ENCODE measurements at places on chromosomes 2 and 18.

- no peak for DNase-seq
These were observed 138.9 kb downstream of the HDAC4 start for GRCh38 chr2:239261796-239262483.

GRCh38 chr2:162252153-162252552, 8.9 kb upstream of the FAP start:
- DNase-seq, result no peak

DNA sequence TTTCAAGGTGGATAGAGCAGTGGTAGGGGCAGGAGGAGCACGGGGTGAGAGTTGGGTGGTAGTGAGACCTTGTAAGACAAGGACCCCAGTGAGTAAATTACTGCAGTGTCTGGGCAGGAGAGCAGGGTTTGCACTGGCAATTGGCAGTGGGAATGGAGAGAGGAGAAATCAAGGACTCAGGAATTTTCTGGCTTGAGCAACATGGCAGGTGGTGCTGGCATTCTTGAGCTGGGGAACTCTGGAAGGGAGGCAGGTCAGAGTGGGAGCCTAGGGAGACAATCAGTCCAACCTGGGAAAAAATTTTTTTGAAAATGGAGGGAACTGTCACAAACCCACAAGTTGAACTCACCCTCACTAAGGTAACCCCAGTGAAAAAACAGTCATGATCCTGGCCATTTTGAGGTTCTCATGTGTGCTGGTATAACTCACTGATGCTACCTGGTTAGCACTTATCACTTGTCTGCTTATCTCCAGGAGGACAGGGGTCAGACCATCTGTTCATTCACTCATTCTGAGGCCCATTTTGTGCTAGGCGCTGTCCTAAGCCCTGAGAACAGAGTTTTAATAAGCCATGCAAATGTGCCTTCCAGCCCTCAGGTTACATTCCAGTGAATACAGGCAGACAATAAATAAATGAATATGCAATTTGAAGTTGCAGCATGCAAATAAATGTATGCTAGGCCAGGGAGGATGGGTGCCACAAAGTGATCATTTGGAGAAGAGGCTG, 92.2 kb upstream of the SEC11C start:
- no peak for DNase-seq

- DNase-seq, result no peak
These were observed 324.7 kb upstream of the PIK3C3 start for GRCh38 chr18:41630232-41630886.

DNA sequence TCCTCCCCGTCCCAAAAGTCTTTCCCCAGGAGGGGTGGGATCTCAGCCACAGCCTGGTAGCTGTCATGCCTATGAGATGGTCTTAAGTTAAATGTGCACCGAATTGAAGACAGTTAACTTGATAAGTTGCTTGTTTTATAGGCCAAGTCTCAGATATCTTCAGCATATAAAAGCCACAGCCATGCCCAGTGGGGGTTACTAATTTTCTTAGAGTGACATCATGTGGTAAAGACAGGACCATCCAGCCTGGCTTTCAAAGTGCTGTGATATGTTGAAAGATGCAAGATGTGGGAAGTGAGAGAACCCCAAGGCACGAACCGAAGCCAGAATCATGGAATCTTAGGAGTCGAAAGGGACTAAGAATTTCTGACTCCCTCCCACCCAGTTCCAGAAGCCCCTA, 42.1 kb upstream of the FAM124B start:
- DNase-seq, result no peak

DNA sequence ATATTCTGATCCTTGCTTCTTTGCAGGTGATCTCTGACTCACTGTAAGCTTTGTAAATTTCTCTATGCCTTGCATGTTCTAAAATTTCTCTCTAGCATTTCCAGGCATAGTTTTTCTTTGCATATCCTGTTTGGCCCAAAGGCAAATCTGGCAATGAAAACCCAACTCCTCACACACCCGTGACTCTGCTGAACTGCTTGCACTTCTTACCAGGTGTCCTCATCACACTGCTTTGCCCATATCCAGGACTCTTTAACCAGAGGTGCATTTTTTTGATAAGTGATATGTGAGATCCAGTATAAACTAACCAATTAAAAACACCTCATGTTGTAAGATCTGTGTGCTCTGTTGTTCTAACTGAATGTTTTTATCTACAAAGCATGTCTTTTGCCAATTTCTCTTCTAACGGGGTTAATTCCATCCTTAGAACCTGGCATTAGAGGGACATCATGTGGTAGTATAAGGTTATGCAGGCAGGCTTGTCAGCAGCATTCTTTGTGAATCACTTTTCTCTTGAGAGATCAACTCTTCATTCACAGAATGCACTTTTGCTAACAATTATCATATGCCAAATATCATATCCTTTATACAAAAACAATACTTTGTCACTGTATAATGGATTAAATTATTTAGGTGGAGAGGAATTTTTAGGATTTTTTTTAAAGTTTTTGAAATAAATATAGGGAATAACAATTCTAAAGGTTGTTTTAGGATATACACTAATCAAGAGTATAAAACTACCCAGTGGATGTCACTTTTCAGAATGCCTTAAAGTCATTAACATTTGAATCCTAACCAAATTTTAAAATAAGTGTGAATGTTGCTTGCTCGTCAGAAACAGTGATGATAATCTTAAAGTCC, 20.8 kb upstream of the TMX3 start:
- DNase-seq, result no peak

DNA sequence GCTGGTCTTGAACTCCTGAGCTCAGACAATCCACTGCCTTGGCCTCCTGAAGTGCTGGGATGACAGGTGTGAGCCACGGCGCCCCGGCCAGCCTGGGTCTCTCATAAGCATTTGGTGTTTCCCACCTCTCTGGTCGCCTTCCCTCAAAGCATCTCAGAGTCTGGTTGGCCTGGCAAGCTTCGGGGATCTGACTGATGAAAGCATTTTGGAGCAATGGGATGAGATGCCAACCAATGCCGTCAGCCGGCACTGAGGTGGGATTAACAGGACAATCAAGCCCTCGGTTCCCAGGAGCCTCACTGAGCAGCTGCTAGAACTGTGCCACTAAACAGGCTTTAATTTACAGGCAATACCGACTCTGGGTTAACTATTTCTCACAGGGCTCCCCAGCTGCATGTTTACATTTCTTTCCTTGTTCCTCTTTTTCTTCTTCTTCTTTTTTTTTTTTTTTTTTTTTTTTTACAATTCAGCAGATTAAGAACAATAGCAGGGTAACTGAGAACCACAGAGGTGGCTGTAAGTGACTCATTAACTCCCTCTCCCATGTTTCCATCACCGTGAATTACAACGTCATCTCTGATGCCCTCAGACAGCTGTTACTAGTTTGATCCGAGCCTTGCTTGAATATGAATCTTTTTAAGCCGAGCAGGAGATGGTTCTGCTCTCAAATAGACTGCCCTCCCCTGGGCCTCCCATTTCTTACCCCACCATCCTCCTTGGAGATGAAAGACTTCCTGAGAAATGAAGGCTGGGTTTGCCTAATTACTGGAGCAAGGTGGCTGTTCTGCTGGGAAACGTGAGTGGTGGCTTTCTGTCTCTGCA, 37.9 kb downstream of the ODC1 start:
- no peak for DNase-seq

- DNase-seq, result no peak
These were observed 5.2 kb upstream of the C18orf63 start for GRCh38 chr18:74310411-74310810.

- peak; percentile 12 for DNase-seq
These were observed 916 bp upstream of the PDCD1 start for GRCh38 chr2:241859436-241860183.

DNA sequence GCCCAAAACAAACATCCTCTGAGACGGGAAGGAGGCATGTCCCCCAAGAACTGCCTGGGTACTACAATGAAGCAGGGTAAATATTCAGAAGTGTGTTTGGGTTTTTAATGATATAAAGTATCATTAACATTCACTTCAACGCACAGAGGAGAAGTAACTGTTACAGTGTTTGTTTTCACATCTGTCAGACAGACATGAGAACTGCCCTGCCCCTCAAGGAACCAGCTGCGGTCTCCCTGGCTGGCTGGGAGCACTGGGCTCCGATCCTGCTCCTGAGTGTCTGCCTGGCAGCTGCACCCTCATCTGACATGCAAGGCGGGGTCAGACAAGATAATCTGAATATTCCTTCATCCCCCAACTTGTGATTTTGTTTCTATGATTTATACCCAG, 75.6 kb downstream of the MBP start:
- no peak for DNase-seq

DNA sequence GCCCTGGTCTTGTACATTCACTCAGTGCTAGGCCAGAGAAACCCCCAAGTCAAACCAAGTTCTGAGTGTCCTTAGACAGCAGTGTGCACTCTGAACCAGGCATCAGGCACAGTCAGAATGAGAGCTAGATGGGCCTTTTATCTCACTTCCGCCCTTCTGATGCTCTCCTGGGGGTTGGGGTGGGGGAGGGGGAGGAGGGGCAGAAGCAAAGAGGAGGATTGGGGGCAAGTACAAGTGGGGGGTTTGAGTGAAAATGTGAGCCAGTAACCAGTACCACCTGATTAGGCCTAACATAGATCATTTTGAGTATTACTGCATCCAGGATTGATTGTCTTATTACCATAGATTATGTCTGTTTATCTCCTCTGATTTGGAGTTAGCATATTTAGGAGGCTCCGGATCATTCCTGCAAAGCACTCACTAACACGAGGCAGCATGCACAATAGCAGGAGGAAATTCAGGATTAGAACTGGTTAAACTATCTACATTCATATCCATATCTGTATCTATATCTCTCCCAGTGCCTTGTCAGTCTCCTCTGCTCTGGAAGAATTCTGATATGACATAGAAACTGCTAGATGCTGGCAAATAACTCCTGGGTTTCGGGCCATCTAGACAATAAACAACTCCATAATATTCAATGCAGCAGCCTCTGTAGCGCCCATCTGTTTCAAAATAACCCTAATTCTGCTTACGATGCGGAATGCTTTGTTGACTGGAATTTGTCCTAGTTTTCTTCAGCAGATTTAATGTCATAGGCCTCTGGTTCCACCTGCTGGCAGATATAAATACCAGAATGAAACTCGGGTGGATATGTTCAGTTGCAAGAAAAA, 149.1 kb downstream of the RHBDD1 start:
- peak; percentile 39 for DNase-seq

DNA sequence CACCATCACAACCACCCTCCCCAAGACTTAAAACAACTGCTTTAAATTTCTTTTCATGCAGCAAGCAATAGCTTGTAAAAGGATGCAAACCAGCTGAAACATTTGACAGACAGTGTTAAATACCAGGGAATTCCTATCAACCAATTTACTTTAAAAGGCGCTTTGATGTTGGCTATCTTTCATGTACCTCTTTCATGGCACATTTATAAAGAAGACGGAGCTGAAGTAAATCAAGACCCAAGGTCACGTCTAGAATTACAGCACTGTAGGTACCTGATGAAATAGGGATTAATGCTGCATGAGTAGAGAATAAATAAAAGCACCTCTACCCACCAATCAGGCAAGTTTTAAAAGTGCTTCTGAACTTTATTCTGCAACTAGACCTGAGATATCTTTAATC, 78.9 kb downstream of the SRBD1 start:
- DNase-seq, result no peak

DNA sequence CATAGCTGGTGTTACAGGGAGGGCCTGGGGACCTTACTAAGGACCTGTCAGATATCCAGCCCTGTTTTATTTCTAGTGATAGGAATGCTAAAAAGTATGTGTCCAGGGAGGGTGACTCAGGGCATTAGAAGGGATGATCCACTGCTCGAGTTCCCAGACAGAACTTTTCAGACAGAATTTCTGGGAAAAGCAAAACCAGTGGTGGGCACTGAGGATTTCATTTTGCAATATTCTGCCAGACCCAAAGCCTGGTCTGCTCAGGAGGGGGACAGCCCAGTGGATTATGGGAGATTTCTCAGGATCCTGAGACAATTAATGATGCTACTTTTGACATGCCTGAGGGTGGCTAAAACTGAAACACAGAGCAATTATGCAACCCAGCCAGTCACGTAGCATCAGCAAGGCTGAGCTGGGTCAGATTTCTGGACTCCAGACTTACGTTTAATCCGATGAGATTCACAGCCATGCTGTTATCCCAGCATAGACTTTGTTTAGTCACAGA, 4.7 kb upstream of the KCNE4 start:
- DNase-seq, result no peak

GRCh38 chr2:143632751-143633374, 503.6 kb downstream of the ARHGAP15 start:
- no peak for DNase-seq

- DNase-seq, result no peak
These were observed 91.2 kb upstream of the UXS1 start for GRCh38 chr2:106285237-106285829.

DNA sequence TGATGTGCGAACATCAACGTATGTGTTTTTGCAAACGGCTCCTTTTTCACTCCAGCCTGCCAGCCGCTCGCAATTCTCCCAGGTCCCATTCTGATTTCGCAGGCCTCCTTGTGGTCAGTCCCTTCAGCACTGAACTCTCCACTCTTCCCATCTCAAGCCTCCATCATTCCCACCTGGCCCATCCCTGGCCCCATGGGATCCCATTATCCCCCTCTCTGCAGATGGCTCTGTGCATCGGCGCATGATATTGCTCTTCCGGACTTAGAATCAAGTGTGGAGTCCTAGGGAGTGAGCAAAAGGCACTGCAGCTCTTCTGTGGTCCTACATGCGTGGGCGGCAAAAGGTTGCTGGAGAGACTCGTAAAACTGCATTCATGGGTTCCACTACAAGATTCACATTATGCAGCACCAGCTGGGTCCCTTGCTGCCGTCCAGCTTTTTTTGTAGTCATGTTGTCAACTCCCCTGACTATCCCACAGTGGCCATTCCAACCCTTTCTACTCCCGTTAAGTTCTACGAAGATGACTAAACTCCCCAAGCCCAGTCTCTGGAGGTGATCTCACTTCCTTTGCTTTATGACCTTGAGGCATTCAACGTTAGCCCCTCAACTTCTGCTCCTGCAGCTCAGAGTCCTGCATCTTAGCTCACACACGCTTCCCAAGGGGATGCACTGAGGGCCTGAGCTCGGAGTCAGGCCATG, 125.3 kb upstream of the NRP2 start:
- no peak for DNase-seq

- DNase-seq, result no peak
These were observed 30.3 kb downstream of the LPIN2 start for GRCh38 chr18:2982452-2983269.

DNA sequence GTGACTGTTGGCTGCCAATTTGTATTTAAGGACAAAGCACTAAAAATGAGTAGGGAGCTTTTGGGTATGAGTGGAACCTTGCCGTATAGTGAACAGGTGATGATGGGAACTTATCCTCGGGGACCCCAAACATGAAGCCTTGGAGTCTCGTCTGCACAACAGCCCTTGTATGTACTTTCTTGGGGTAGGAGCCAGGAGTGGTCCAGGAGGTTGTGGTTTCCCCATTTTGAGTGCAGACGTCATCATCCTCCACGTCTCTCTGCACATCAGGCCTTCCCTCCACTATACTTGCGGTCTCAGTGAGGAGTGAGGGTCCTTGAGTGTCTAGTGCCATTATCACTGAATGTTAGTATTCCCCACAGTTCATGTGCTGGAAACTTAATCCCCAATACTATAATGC, 101.5 kb upstream of the HS6ST1 start:
- no peak for DNase-seq
